ENCODE measurements at places on chromosomes 4 and X.

- no peak for DNase-seq
Measured at GRCh38 chrX:20397587-20397986, 130.9 kb upstream of the RPS6KA3 start.

DNA sequence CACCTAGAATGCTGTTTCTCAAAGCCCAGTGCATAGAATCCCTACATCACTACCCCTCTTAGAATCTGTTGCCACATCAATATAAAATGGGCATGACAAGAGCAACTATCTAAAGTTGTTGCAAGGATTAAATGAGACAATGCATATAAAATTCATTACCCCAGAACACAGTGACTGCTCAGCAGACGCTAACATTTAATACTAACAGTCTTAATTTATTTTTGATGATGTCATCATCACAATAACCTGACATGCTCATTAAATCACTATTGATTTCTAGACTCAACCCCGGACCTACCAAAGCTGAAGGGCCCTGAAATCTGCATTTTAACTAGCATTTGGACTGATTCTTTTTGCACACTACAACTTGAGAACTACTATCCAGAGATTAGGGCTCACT lies 3.9 kb downstream of the ARSJ start:
- DNase-seq: no peak

DNA sequence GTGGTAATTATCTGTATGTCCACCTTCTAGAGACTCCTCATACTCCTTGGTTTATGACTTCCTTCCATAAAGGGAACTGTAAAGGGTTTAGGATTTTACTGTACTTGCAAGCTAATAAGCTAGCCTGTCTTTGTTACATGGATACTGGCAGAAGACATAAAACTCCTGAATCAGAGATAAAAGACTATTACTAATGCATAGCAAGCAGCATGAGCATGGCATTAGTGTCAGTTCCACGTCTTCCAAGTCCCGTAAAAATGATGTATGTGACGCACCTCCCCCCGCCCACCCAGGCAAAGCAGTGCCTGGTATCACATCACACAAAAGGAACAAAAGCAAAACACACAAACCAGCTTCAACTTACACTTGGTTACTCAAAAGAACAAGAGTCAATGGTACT lies 71.0 kb downstream of the SLC10A6 start:
- no peak for DNase-seq

DNA sequence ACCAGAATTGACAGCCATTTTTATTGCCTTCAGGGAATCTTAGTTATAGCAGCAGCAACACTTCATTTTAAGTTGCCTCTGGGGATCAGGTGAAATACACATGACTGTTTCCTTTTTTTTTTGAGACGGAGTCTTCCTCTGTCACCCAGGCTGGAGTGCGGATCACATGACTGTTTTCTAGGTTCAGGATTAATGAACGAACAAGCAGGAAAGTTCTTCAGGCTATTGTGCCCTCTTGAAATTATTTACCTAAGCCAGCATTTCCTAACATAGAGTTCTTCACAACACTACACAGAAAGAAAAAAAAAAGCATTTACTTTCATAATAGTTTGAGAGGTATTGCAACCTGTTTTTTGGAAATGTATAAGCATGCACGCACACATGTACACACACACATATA lies 2032.8 kb downstream of the PCDH7 start:
- no peak for DNase-seq

- no peak for DNase-seq
Measured at GRCh38 chr4:76894537-76895255, 3.2 kb downstream of the SOWAHB start.

DNA sequence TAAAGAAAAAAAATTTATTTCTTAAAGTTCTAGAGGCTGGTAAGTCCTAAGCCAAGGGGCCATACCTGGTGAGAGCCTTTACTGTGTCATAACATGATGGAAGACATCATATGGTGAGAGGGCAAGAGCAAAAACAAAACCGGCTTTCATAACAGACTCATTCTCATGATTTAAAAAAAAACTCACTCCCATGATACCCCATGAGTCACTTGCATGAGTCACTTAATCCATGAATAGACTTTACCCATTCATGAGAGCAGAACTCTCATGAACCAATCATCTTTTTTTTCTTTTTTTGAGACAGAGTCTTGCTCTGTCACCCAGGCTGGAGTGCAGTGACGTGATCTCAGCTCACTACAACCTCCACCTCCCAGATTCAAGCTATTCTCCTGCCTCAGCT lies 369.7 kb upstream of the DIAPH2 start:
- no peak for DNase-seq

DNA sequence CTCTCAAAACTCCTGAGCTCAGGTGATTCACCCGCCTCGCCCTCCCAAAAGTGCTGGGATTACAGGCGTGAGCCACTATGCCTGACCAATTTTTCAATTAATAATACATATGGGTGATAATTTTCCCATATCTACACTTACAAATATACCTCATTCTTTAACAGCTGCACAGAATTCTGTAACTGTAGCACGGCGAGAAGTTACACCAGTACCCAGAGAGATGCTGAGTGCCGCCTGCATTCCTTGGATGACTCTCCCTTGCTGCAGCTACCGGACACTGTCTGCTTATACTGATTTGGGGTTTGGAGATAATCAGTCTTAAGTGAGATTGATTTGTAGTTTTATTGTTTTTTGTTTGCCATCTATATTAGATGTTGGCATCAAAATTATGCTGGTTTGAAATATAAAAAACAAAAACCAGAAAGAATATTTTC lies 5.8 kb downstream of the TIFA start:
- no peak for DNase-seq

DNA sequence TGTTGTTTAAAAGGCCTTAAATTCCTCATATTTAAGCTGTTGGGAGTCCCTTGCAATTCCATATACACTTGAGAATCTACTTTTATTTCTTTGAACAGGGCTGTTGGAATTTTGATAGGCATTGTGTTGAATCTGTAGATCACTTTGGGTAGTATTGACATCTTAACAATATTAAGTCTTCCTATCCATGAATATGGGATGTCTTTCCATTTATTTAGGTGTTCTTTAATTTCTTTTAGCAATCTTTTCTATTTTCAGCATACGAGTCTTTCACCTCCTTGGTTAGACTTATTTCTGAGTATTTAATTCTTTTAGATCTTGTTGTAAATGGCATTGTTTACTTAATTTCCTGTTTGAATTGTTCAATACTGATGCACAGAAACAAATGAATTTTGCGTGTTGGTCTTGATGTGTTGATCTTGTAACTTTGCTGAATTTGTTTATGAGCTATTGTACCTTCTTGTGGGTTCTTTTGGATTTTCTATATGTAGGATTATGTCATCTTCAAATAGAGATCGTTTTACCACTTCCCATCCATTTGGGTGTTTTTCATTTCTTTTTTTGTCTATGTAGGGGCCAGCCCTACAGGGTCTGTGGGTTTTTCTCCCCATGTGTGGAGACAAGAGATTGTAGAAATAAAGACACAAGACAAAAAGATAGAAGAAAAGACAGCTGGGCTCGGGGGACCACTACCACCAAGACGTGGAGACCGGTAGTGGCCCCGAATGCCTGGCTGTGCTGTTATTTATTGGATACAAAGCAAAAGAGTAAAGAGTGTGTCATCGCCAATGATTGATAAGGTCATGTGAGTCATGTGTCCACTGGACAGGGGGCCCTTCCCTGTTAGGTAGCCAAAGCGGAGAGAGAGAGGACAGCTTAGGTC lies 18.2 kb upstream of the CTBP1 start:
- no peak for DNase-seq

DNA sequence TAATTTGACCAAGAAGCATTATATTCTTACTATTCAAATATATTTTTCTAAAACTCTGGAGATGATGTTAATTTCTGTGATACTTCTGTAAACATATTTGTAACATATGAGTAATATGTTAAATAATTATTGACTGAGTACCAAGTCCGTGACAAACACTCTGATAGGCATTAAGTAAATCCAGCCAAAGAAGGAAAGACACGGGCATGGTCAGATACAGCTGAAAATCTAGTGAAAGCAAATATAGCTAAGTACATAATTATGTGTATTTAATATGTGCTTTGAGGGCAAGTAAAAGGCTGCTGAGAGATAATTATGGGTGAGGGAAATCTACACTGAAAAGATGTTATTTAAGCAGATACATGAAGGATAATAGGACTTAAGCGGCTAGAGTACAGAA lies 1263.6 kb upstream of the ADGRL3 start:
- no peak for DNase-seq

DNA sequence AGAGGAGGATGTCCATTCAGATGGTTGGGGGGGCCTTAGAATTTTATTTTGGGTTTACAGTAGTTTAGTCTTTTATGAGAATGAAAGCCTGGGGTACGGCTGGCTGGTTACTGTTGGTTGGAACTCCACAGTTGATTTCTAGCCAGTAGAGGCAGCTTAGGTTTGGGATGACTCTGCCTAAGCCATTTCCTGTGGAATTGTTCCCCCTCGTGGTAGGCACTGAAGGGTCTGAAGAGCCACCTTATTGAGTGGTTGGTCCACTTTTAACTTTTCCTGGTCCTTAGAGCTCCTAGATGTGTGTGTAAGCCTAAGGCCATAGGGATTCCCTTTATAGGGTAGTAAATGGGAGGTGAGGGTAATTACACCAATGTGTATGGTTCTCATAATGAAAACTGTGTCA lies 19.7 kb downstream of the SPIN3 start:
- DNase-seq: no peak
